Thoracic aorta endothelial cell (primary cell): ENCODE measurements at places on chromosomes 4 and X. TPM values are rescaled to one million over a fixed set of nuclear protein-coding genes. Genes with fewer than 3 reads are reported as not detected.

ASB9 gene
- 9.8 and 17.4 TPM in 2 replicates for total RNA-seq

L1CAM gene
- 0.27 and 0.50 TPM in 2 replicates for total RNA-seq

HTR2C gene
- total RNA-seq: not detected in 2 replicates

SLC16A2 gene
- total RNA-seq: 1.5 and 3.2 TPM in 2 replicates

HOPX gene
- total RNA-seq: 19.6 TPM in 1 of 2 replicates, not detected in the other

ARHGAP36 gene
- under 0.01 TPM in 1 of 2 replicates, not detected in the other for total RNA-seq

UGT2B15 gene
- total RNA-seq: not detected in 2 replicates

OTC gene
- total RNA-seq: 0.07 TPM in 1 of 2 replicates, not detected in the other

HS3ST1 gene
- 2.9 and 4.9 TPM in 2 replicates for total RNA-seq

MAGED4B gene
- 1.2 and 7.1 TPM in 2 replicates for total RNA-seq

TMEM156 gene
- total RNA-seq: 1.0 and 3.7 TPM in 2 replicates

PCDH11X gene
- total RNA-seq: under 0.01 and 0.22 TPM in 2 replicates

MAP9 gene
- total RNA-seq: 0.22 and 0.40 TPM in 2 replicates

PRPS2 gene
- total RNA-seq: 40.3 and 50.6 TPM in 2 replicates

TRIM61 gene
- total RNA-seq: 0.14 TPM in 1 of 2 replicates, not detected in the other

SSX3 gene
- total RNA-seq: not detected in 2 replicates

MAGEA8 gene
- not detected in 2 replicates for total RNA-seq

F11 gene
- total RNA-seq: not detected in 2 replicates

SLC34A2 gene
- total RNA-seq: not detected in 2 replicates

PLAC8 gene
- 0.22 TPM in 1 of 2 replicates, not detected in the other for total RNA-seq

SPANXC gene
- total RNA-seq: not detected in 2 replicates

HPRT1 gene
- 32.8 and 37.3 TPM in 2 replicates for total RNA-seq
